ENCODE measurements at places on chromosomes 12 and 14.

GRCh38 chr12:56928262-56928661 is 5.9 kb downstream of the SDR9C7 start:
- no peak for DNase-seq

DNA sequence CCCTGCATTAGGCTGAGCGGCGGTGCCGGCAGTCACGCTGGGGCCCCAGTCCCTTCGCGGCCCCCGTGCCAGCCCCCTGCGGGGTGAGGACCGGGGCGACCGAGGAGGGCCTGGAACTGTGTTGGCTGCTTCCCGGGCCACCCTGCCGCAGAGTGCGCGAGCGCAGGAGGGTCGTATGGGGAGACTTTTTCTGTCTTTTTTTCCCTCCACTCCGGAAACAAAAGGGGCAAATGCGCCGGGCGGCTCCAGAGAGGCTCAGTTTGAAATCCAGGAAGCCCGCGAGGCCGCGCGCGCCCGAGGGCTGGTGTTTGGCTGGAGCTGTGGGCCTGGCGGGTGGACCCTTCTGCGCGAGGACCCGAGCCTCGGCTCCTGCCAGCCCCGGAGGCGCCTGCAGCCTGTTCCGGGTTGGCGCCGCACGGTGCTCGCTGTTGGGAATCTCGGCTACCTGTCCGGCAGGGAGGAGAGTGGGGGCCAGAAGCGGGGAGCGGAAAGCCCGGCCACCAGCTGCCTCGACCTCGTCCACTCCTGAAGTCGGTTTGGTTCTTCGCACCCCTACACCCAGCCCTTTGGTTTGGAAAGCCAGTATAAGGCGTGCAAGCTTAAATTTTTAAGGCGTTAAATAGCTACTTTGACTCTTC is 638 bp downstream of the PLEKHG3 start:
- no peak for DNase-seq

DNA sequence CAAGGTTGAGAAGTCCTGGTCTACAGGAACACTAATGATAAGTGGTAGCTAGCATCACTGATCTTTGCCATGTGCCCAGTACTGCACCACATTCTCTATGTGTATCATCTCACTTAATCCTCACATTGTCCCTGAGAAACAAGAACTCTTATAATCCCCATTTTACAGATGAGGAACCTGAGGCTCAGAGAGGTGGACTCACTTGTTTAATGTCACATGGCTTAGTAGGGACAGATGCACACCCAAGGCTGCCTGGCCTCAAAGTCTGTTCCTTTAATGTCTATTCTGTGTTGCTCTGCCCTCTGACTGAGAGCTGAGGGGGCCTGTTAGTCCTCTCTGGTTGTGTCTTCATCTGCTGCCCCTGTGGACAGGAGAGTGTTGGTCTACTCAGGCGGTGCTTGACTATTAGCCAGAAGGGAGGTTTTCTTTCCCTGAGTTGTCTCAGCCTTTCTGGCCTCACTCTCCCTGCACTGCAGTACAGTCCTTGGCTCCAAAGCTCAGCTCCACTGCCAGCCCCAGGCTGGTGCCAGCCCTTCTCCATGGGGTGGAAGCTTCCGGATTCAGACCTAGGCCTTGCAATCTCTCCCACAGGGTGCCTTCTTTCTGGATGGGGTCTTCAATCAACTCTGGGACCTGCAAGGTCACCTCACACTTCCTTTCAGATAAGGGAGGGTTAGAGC is 4.9 kb upstream of the DYNLL1 start:
- no peak for DNase-seq

GRCh38 chr12:83408851-83409250 is 722.1 kb downstream of the TMTC2 start:
- no peak for DNase-seq

- DNase-seq = no peak
These were observed 870.3 kb upstream of the SEL1L start for GRCh38 chr14:82403987-82404386.

DNA sequence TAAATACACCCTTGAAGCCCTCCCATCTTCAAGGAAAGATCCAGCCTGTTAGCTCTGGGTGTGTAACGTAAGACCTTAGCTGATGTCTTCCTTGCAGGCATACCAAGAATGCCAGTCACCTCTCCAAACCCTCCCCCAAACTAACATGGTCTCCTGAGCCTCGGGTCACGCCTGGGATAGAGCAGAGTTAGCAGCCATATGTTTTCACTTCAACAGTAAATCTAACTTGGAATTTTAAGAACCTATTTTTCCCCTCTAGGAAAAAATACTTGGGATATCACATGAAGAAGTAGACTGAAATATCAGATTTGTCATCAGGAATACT is 27.9 kb downstream of the BCL2L14 start:
- no peak for DNase-seq

DNA sequence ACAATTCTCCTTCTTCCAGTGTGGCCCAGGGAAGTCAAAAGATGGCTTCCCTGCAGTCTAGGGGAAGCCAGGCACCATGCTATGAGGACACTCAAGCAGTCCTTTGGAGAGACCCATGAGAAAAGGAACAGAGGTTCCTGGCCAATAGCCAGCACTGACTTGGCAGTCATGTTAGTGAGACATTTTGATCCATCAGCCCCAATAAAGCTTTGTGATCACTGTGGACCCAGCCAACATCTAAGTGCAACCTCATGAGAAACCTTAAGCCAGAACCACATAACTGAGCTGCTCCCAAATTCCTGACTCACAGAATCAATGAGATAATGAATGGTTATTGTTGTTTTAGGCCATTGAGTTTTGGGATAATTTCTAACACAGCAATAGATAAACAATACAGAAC is 51.0 kb upstream of the NAP1L1 start:
- no peak for DNase-seq

GRCh38 chr12:19412844-19413243 is 26.4 kb upstream of the AEBP2 start:
- DNase-seq = no peak

DNA sequence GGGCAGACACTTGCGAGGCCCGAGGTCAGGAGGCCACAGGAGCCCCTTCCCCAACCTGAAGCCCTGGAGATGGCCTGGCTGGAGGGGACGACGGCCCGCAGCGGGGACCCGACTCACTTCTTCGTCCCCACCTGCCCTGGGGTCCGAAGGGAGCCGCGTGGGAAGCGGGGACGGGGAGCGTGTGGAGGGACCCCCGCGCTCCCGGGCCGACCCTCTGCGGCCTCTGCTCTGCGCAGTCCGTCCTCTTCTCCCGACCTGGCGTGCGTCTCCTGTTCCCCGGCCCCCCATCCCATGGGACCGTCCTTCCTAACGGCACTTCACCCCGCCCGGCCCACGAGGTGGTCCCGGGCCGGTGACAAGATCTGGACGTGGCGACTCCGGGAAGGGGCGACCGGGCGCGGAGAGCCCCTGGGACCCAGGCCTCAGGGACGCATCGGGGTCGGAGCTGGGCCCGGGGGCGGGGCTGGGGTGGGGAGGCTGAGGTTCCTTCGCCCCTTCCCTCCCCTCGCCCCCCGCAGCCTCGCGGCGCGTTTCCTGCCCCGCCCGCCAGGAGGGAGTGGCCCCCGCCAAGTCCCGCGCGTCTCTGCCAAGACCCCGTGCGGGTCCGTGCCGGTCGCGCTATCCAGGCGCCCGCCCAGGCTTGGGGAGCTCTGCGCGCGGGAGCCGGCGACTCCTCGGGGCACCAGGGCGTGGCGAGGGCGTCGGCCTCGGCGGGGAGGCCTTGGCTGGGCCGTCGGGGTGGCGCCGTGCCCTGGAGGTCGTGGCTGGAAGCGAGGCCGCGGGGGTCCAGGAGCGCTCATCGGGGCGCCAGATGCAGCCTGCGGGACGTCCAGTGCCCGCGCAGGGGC is 97.1 kb downstream of the TNFAIP2 start:
- no peak for DNase-seq

DNA sequence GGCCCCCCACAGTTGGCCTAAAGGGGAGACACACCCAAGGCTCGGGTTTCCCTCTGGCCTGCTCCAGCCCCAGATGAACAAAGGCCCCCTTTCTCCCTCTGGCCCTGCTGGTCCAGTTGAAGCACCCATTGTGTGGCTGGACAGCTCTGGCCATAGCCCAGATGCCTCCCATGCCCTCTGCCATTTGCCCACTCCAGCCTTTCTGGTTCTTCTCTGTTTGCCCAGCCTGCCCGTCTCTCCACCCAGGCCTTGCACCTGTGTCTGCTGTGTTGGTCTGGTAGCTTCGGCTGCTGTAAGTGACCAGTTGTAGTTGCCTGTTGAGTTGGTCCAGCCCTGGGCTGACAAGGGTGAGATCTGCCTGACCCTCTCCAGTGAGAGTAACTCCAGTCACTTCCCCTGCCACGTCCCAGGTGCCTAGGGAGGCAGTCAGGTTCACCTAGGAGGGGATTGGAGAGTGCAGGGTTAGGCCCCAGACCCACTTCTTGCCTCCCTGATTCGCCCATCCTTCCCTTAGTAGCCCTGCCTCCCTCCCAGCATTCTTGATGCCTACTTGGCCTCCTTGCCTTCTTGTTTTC is 3.0 kb downstream of the B4GALNT1 start:
- DNase-seq = no peak
